ENCODE measurements at places on chromosomes 7 and 10.

DNA sequence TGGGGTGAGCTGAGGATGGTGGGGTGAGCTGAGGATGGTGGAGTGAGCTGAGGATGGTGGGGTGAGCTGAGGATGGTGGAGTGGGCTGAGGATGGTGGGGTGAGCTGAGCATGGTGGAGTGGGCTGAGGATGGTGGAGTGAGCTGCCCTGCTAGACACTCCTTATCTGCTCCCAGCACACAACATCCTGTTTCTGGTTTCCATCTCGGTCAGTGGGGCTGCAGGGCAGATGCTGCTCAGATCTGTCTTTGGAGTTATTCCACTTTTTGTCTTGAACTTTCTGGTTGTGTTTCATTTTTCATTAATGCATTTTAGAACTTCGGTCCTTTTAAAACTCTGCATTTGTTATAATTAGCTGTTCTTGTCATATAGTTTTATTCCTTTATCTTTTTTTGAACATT is 67.9 kb upstream of the ANTXRL start:
- no peak for DNase-seq

DNA sequence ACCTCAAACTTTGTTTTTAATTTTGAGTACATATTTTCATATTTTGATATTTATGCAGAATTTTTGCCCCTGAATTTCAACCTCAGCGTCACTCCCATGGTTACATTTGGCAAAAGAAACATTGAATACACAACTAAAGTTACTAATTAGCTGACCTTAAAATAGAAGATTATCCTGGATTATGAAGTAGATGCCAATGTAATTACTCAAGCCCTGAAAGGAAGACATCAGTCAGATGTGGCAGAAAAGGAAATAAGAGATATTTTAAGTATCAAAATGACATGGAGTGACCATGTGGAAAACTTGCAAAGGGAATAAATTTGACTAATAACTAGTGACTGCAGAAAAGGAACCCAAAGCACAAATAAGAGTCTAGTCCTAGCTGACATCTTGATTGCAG is 701.3 kb upstream of the KCND2 start:
- DNase-seq: no peak

DNA sequence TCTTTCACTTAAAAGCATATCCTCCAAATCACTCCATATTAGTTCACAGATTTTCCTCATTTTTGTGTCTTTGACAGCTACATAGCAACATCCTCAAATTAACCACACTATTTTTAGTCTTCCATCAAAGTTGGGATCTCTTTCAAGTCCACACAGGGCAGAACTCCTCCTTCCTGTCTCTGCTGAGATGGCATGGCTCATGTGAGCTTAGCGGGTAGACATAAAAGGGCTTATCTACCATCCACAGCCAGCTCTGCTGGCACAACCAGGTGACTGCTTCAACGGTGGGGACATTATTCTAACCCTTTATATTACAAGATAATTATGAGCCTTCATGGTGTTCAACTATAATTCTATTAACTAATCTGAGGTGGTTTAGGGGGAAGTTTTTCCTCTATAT is 35.5 kb downstream of the ICA1 start:
- no peak for DNase-seq

DNA sequence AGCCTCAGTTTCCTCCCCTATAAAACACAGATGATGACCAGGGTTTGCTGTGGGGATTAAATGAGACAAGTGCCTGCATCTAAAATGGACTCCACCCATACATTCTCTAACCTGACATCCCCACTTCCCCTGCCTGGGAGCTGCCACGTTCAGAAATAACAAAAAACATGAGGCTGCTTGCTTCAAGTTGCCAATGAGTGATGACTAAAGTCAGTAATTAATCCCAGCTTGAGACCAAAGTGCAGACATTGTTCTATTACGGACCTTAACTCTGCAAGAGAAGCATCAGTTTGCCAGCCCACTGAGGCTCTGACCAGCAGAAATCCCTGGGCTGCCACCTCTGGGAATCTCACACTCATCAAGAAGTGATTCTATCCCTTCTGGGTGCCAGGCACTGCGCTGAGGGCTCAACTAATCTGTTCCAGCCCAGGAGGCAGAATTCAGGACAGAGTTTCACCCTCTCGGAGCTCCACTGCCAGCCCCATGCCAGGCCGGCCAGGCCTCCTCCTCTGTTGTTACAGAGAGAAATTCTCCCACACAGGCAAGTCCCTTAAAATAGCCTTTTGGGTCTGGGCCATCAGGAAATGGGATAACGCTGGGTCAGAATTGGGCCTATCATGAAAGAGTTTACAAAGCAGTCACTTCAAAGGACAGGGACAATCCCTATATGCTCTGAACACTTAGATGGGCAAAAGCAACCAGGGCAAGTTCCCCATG is 11.4 kb downstream of the SH3PXD2A start:
- DNase-seq: no peak

GRCh38 chr10:93452143-93452542 is 30.0 kb downstream of the MYOF start:
- DNase-seq: no peak

DNA sequence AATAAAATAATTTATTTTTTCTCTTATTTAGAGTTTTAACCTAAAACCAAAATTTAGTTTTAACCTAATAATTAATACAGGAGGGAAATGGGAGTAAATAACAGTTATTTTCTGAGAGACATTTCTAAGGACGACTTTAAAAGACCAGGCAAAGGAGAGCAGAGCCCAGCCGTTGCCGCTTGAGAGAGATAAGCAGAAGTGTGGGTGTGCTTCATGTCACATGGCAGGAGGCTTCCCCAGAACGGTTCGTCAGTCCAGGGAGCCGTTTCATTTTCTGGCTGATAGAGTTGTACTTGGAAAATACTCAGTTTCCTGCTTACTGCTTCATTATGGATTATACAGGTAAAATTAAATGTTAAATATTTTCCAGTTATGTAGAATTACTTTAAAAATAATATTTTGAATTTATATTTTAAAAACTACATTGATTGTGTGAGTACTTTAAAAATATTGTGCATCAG is 61.4 kb downstream of the ST7 start:
- DNase-seq: no peak

GRCh38 chr10:104277785-104278184 is 8.8 kb downstream of the GSTO2 start:
- no peak for DNase-seq

- DNase-seq: peak; percentile 40
Measured at GRCh38 chr7:70082099-70082611, 483.9 kb downstream of the AUTS2 start.

DNA sequence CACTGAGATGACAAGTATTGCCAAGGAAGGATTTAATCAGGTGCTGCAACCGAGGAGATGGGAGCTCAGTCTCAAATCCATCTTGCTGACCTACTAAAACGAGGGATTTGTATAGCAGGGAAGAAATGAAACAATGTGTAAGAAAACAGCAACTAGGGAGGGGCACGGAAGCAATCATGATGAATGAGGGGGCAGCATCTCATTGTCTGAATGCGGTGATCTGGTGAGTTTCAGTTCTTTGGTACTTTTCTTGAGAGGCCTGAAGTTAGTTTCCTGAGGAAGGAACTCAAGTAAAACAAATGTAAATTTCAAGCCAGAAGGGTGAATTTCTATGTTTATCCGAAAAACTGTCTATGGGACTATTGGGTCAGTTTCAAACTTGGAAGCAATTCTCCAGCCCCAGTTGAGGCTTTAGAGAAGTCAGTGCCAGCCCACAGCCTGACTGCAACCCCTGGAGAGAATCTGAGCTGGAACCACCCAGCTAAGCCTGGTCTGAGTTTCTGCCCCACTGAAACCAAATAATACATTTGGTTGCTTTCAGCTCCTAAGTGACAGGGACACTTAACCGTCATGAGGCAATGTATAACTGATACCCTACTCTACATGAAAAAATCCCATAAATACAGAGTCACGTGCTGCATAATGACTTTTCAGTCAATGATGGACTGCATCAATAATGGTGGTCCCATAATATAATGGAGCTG is 45.8 kb upstream of the TNS3 start:
- no peak for DNase-seq

- DNase-seq: no peak
Measured at GRCh38 chr10:31580646-31581045, 261.6 kb downstream of the ZEB1 start.

- no peak for DNase-seq
Measured at GRCh38 chr7:102433219-102434038, at the start of gene ORAI2. TSS of gene ORAI2 (plus strand) at chr7:102433575. CDS start at chr7:102438957, 5,382 bp downstream.

DNA sequence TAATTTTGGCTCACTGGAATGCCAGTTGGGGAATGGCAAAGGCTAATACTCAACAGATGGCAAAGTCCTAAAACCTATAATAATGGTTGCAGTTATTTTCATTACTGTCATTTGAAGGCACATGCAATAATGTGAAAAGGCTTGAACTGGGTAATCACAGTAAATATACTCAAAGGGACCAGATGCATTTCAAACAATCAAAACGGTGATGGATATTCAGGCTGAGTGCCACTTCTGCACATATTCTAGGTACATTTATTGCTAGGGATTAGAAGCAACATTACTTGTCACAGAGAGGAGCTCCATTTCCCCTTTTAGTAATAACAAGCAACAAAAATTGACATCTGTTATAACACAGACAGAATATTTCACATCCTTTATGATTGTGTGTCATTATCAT is 171.8 kb downstream of the NXPH1 start:
- no peak for DNase-seq

GRCh38 chr10:114714281-114714741 is 56.2 kb upstream of the ABLIM1 start:
- DNase-seq: no peak

Data from GM04504 (cell line).